ENCODE measurements at places on chromosomes 1 and 21.

GRCh38 chr1:101483982-101484688, 247.3 kb downstream of the S1PR1 start:
- no peak for DNase-seq

GRCh38 chr1:200364091-200364759, 45.6 kb downstream of the ZNF281 start:
- DNase-seq: no peak

DNA sequence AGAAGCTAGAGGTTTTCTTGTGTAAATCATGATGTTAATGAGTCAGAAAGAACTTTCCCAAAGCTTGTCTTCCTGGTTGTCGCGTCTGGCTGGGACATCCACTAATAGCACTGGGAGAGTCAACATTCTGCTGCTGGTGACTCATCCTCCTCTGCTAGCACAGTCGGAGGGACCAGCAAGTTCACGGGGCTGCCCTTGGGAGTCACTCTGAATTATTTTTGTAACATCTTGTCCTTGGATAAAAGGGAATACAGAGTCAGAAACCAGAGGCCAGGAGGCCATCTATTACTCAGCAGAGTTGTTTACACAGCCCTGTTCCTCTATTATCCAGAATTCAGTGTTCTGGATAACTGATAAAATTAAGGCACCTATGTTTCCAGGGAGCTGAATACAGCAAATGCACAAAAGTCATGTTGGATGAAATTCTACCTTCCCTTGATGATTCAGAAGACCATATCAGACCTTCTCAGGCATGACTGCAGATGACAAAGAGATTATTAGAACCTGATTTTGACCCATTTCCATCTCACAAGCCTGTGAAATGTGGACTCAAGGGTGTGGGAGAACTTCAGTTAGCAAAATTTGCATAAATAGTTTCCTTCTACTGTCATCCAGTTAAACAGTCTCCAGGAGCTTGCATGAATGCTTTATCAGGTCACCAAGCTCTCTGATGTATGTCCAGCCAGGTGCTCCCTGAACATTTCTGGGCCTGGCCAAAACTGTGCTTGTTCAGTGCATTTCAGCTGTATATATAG, 68.1 kb downstream of the JAK1 start:
- DNase-seq: peak; percentile 61

GRCh38 chr1:215603319-215603718, 36.2 kb downstream of the KCTD3 start:
- no peak for DNase-seq

GRCh38 chr1:202553560-202554038, 156.7 kb downstream of the SYT2 start:
- DNase-seq: no peak

GRCh38 chr21:18725653-18726052, 322.1 kb upstream of the TMPRSS15 start:
- no peak for DNase-seq

DNA sequence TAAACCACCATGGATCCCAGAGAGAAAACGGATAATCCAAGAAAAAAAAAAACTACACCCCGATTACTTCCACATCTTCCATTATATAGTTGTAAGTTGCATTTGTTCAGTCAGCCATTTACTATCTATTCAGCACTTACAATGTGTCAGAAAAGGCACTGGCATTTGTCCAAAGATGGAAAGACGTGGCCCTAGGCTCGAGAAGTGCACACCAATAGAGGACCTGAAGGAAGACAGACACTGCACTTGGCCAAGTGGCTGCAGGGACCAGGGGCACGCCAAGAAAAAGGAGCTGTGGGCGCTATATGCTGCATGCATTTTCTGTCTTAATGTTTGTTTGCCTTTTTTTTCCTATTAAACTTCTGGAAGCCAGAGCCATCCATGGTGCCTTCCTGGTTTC, 45.2 kb upstream of the LYST start:
- no peak for DNase-seq

DNA sequence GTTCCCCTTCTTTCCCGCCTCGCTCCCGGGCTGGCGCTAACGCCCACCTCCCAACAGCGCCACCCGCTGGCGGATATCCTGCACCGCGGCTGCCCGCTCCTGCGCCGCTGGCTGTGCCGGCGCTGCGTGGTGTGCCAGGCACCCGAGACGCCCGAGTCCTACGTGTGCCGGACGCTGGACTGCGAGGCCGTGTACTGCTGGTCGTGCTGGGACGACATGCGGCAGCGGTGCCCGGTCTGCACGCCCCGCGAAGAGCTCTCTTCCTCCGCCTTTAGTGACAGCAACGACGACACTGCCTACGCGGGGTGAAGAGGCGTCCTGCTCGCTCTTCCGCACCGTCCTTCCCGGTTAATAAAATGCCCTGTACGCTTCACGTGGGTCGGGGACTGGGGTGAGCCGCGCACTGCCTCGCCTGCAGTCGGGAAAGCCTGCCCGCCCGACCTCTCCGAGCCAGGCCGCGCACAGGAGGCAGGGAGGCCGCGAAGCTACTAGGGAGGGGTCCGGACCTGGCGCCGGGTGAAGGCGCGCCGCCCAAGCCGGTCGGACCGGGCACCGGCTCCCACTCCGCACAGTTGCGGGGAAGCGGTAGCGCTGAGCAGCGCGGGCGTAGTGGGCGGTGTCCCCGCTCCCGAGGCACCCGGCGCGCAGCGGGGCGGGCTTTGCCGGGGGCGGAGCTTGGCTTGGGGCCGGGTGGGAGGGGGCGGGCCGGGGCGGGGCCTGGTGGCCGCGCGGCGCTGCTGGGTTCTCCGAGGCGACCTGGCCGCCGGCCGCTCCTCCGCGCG, at the start of gene ADAM15:
TSS of gene ADAM15 (plus strand) at position 757 of the 782 bp plus-strand sequence. CDS start 71 bp downstream, outside the sequence.
- peak; percentile 89 for DNase-seq

DNA sequence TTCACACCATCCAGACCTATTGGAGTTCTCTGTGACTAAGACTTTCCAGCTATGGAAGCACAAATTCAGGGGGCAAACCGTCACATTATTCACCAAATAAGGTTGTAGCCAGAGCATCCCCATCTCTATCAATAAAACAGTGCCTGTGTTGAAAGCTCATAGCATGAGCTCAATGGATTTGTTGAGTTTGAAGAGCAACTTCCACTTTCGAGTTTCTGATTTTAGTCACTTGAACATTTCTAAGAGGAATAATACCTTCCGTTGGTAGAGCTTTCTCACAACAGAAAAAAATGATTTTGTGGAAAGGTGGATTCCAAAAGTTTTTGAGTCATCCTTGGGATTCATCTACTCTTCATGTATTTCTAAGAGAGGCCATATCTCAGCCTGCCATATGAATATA, 13.0 kb upstream of the ELAVL4 start:
- no peak for DNase-seq

GRCh38 chr21:17598437-17598836, 14.3 kb downstream of the BTG3 start:
- no peak for DNase-seq

DNA sequence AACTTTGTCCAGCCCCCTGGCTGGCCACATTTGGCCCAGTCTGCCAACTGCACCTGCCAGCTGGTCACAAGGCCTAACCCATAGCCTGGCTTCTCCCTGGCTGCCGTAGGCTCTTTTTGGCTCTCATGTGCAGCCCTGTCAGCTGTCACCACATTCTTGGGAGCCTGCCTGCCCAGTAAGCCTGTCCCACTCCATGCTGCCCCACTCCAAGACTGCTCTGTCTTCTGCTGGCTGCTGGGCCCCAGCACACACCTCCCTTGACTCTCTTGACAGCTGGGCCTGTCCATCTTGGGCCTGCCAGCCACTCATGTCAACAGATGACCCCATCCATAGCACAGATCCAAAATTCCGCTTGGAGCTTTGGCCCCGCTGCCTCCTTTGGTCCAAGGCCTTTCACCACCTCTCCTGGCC, 74.3 kb upstream of the EDN2 start:
- DNase-seq: no peak

DNA sequence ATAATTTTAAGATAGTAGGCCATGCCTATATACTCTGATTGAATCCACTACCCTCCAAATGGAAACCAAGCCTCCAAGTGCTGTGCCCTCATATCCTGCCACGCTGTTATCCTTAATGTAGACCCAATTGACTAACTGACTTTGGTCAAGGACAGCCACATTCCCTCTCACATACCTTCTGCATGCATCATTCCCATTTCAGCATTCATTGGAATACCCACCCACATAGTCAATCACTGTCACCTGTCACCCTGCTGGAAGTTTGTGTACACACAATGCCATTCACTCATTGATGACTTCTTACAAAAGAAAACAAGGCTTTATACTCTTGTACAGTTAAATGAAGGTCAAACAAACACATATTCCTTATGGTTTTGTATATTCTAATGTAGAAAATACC, 221.1 kb upstream of the PBX1 start:
- no peak for DNase-seq

- no peak for DNase-seq
Measured at GRCh38 chr1:48470481-48470855, 1.5 kb downstream of the SPATA6 start.

DNA sequence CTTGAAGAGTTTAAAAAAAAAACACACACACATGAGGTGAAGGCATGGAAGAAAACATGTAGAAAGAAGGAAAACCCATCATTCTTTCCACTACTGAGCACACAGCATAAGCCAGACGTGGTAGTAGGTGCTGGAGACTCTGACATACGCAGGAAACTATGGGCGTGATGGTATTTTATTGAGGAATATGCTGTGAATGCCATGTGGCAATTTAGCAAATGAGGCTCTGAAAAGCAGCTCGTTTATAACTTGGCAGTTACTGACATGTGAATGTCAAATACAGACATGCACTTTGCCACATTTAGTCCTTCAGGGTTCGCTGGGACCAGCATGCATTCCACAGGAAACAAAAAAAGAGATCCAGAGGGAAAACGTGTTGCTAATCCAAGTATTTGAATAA, 74.3 kb upstream of the IFNAR2 start:
- no peak for DNase-seq
